ENCODE measurements at places on chromosomes 5 and 9. TPM values are rescaled to one million over a fixed set of nuclear protein-coding genes. Genes with fewer than 3 reads are reported as not detected.

ST8SIA4 gene
- total RNA-seq = 16.2 TPM

PTAR1 gene
- total RNA-seq = 44.8 TPM

LCN10 gene
- 1.0 TPM for total RNA-seq

MLANA gene
- total RNA-seq = not detected

NME5 gene
- not detected for total RNA-seq

DIMT1 gene
- 48.4 TPM for total RNA-seq

DNA sequence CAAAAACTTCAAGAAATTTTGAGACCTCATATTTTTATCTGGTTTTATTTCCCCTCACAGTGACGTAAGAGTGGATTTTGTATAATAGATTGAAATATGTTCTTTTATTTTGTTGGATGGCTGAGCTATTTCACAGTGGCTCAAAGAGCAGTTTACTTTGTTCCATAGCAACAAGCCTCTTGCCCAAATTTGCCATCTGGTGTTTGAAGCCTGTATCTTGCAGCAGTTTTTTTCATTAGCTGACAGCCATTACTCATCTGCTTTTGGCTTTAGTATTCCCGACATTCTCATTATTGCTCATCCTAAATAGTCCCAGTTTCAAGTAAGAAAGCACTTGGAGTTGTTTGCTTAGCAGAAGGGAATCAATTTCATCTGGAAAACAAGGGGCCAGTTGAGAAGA, 36.3 kb downstream of the GDA start:
- DNase-seq = no peak

DNA sequence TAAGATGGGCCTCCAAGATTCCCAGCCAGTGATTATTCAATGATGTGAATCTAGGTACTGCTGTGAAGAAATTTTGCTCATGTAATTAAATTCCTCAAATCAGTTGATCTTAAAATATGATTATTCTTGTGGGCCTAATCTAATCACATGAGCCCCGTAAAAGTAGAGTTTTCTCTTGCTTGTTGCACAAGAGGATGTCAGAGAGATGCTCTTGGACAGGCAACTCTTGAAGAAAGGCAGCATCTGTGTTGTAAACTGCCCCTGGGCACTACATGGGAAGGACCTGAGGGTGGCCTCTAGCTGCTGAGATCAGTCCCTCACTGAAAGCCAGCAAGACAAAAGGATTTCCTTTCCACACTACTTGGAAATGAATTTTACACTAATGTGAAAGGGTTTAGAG, 132.9 kb downstream of the TRPM3 start:
- no peak for DNase-seq

DNA sequence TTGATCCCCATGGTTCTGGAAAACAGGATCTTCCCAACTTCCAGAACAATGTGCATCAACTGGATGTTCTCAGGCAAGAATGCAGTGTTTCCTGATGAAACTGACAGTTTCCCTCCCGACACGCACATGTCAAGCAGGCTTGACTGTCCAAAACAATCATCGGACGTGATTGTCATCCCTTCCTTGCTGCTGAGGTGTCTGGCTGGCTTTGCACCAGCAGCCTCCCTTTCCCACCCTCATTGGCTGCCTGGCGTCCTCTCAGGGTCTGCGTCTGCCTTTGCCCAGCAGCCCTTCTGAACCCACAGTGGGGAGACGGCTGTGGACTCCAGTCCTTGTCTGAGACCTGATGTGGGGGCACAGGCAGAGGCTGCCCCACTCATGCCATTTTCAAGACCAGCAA, 110.8 kb downstream of the MARCHF3 start:
- DNase-seq = no peak

GRCh38 chr5:64108674-64109073, 57.0 kb upstream of the RNF180 start:
- DNase-seq = no peak

GRCh38 chr9:128528445-128529160, 23.8 kb upstream of the SPTAN1 start:
- DNase-seq = no peak

DNA sequence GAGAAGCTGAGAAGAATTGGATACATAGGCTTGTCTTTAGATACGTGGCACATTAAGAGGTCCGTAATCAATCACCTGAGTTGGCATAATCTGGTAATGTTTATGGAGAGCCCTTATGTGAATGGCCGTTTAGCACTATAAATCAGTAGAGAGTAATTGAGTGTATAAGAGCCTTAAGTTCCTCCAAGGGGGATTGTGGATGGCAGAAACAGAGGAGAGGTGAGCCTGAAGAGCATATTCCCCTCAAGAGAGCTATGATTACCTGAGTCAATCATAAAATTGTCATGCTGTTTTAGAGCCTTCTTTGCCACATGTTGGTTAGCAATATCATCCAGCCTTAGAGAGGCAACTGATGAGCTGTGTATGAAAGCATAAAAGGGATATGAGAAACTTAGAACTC, 58.8 kb downstream of the FOCAD start:
- no peak for DNase-seq

GRCh38 chr9:93098236-93098946, 2.4 kb downstream of the CARD19 start:
- peak; percentile 82 for DNase-seq

- DNase-seq = no peak
Measured at GRCh38 chr9:11779971-11780370, 913.2 kb upstream of the TYRP1 start.

GRCh38 chr5:54175-54730, 37.7 kb upstream of the PLEKHG4B start:
- DNase-seq = no peak

DNA sequence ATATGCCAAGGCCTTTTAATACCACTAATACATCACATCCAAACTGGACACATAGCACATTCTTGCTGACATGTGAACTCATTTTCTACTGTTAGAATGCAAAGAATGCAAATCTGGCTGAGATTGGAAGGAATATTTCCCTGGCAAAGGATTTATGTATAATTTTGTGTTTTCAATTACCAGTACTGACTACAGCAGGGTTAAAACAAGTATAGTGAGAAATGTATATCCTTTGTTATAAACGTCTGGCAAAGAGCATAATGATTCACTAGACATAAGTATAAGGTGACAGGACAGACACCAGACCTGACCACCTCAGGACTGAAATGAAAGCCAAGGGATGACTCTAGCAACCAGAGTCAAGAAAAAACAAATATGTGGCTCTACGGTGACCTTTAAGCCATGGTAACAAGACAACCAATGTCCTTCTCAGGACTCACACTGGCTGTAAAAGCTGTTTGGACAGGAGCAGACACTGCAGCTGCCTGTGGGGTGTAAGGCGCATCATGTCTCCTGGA, 95.0 kb downstream of the MRPS27 start:
- no peak for DNase-seq

GRCh38 chr9:4497395-4497794, 7.1 kb downstream of the SLC1A1 start:
- no peak for DNase-seq

GRCh38 chr5:54440456-54440893, 15.0 kb upstream of the HSPB3 start:
- DNase-seq = peak; percentile 48

GRCh38 chr5:76521240-76521758, 101.9 kb downstream of the F2RL2 start:
- no peak for DNase-seq

Measured in activated naive CD4-positive, alpha-beta T cell treated with anti-CD3 and anti-CD28 coated beads for 36 hours (primary cell).